Left renal cortex interstitium (tissue), 4 donors: ENCODE measurements at places on chromosomes 5 and 9.

GRCh38 chr9:80061940-80062339, 490.2 kb downstream of the TLE4 start:
- DNase-seq, result no peak

- no peak for DNase-seq
Measured at GRCh38 chr5:2921651-2922050, 170.2 kb upstream of the IRX2 start.

GRCh38 chr9:70618784-70619183, 204.3 kb upstream of the KLF9 start:
- DNase-seq, result no peak

GRCh38 chr9:36566813-36567221, 5.9 kb upstream of the MELK start:
- no peak for DNase-seq

GRCh38 chr5:111602817-111603445, 90.6 kb upstream of the STARD4 start:
- no peak for DNase-seq

DNA sequence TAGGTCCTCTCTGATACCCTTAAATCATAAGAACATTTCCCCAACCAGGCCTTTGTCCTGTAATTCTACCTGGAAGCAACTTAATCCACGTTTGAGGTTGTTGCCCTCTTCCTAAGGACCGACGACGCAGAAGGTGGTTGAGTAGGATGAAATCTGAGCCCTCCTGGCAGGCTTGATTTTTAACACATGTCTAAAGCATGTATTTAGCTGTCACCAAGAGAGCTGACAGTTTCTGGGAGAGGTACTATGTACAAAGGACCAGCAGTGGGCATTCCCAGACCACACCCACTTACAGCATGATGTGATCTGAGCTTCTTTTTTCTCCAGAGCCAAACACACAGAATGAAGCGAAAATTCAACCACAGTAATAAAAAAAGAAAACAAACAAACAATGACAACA, 260.9 kb downstream of the SH3GL2 start:
- no peak for DNase-seq

DNA sequence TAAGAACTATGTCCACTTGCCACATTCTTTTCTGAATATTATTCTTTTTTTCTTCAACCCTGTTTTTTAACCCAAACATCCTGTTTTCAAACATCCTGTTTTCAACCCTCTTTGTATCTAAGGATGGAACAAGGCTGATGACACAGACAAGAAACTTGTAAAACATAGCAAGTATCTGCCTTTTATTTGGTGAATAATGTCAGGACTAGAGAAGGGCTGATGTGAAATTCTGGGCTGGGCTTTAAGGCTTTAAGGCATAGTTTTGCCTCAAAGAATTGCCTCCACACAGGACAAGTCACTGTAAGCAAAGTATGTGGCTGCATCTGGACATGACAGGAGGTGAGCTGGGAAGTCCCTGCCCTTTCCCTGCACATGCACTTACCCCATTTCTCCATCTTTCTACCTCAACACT, 42.5 kb upstream of the RIC1 start:
- DNase-seq, result no peak

DNA sequence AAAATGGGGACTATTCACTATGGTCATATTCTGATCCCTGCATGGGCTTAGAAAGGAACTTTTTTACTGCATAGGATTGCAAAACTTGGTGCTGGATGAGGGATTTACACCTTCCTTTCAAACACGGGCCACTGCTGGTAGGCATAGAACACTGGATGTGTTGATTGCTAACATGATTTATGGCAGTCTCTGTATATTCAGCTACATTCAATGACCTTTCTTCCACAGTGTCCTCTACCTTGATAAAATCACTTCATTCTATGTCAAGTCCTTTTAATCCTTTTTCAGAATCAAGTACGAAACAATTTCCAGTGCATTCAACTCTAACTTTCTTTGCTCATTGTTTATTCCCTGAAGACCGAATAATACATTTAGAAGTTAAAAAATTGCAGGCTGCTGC, 91.9 kb upstream of the ATG10 start:
- no peak for DNase-seq

- DNase-seq, result no peak
Measured at GRCh38 chr5:158644301-158644700, 455.4 kb downstream of the EBF1 start.

- no peak for DNase-seq
Measured at GRCh38 chr5:43997647-43998272, 391.5 kb downstream of the FGF10 start.

DNA sequence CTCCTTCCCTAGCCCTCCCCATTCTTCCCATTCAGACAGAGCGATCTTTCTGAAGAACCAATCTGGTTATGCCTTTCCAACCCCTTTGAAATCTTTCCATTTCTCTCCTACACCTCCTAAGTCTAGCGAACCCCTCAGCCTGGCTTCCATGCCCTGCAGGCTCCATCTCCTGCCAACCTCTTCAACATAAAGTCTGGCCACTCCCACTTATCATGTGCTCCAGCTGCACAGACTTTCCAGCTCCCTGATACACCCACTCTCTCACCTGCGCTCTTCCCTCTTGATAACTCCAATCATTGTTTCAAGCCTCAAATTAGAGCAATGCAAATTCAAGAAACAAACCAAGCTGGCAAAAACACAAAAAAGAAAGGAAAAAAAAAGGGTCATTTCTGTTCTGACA, 3.8 kb upstream of the ORM1 start:
- DNase-seq, result no peak

DNA sequence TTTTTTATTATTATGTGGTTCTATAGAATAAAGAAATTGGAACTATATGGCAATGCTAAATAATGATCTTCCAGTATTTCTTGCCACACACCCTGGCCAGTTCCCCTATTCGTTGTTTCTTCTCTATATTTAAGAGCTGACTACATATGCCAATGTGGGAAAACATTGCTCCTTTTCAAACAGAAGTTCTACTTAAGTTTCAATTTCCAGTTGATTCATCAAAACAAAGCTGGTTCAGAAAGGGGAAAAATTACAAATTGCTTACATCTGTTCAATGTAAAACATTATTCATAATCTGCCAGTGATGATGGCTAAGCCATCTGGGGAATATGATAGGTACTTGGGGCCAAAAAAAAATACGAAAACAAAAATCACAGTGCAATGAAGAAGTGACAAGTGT, 76.9 kb downstream of the ST8SIA4 start:
- DNase-seq, result no peak

GRCh38 chr5:158086856-158087255, 227.9 kb upstream of the CLINT1 start:
- DNase-seq, result no peak

- DNase-seq, result no peak
Measured at GRCh38 chr9:129102791-129103594, 7.6 kb downstream of the CRAT start.

DNA sequence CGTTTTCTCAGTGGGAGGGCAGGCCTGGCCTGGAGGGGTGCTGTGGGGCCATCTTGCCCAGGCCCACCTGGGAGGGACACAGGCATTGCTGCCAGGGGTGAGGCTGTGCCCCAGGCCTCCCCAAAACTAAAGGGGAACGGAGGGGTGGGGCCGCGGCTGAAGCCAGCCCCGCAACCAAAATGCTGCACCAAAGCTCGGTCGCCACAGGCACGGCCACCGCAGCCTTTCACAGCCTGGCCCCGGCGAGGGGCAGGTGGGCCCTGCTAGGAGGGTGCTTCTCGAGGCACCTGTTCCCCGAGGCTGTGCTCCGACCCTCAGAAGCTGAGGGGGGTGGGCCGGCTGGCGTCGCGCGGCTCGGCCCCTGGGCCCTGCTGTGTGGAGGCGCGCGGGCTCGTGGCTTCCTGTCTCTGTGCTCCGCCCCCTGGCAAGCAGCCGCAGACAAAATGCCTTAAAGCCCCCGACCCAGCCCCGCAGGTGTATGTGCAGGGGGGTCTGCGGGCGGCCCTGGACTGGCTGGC, 57.6 kb downstream of the JAK2 start:
- DNase-seq, result no peak
